CD4-positive, alpha-beta memory T cell (primary cell): ENCODE measurements at places on chromosomes 13 and 19. TPM values are rescaled to one million over a fixed set of nuclear protein-coding genes. Genes with fewer than 3 reads are reported as not detected.

The RNASEH2B gene
- total RNA-seq, result 88.9 TPM

The GDF15 gene
- 1.2 TPM for total RNA-seq

The SSC5D gene
- 0.36 TPM for total RNA-seq

The TBXA2R gene
- total RNA-seq, result 0.70 TPM

The THSD8 gene
- 3.2 TPM for total RNA-seq

The DACT3 gene
- not detected for total RNA-seq

The DIRAS1 gene
- total RNA-seq, result not detected

The ZSCAN5B gene
- not detected for total RNA-seq

The ZNF580 gene
- total RNA-seq, result 92.7 TPM

The LGALS14 gene
- not detected for total RNA-seq

The TMPRSS9 gene
- total RNA-seq, result not detected

The AKT2 gene
- total RNA-seq, result 168 TPM

The PINLYP gene
- 0.84 TPM for total RNA-seq

The GJB6 gene
- 0.69 TPM for total RNA-seq

The RNF17 gene
- total RNA-seq, result not detected

The KLHL1 gene
- not detected for total RNA-seq

The CEACAM7 gene
- total RNA-seq, result not detected

The ZNF570 gene
- total RNA-seq, result 11.4 TPM

The OSCAR gene
- 0.64 TPM for total RNA-seq

The CEACAM20 gene
- not detected for total RNA-seq

The B3GLCT gene
- total RNA-seq, result 5.8 TPM

The URAD gene
- total RNA-seq, result not detected

The LYPD3 gene
- total RNA-seq, result 3.7 TPM

The SHANK1 gene
- not detected for total RNA-seq

The GNG7 gene
- total RNA-seq, result 4.1 TPM

The SYNE4 gene
- 4.8 TPM for total RNA-seq

The TMC4 gene
- total RNA-seq, result 0.61 TPM

The RASGRP4 gene
- total RNA-seq, result 0.33 TPM

The PRODH2 gene
- total RNA-seq, result not detected

The SEMA6B gene
- 2.7 TPM for total RNA-seq

The ATP4A gene
- not detected for total RNA-seq

The MAB21L1 gene
- total RNA-seq, result not detected

The LRRC4B gene
- not detected for total RNA-seq

The ZNF543 gene
- 9.4 TPM for total RNA-seq

The IL12RB1 gene
- total RNA-seq, result 39.3 TPM

The HIPK4 gene
- total RNA-seq, result not detected

The CEACAM5 gene
- total RNA-seq, result not detected

The CGB3 gene
- total RNA-seq, result not detected

The KIR2DL1 gene
- not detected for total RNA-seq

The SIGLECL1 gene
- total RNA-seq, result not detected

The LSR gene
- 45.8 TPM for total RNA-seq

The APOC4 gene
- total RNA-seq, result not detected

The POLR1G gene
- 2.0 TPM for total RNA-seq

The TRPM4 gene
- total RNA-seq, result 0.41 TPM

The SCN1B gene
- total RNA-seq, result 1.5 TPM

The SULT2B1 gene
- not detected for total RNA-seq

The TEAD2 gene
- total RNA-seq, result not detected

The YIF1B gene
- 35.8 TPM for total RNA-seq

The DPF1 gene
- total RNA-seq, result not detected

The ZNF8 gene
- total RNA-seq, result 9.5 TPM

The C19orf67 gene
- 0.55 TPM for total RNA-seq
